Activated T-cell treated with anti-CD3 and anti-CD28 coated beads, Interleukin-2, amount 50 U/mL, for 48 hours (primary cell): ENCODE measurements at places on chromosomes 1 and 21.

DNA sequence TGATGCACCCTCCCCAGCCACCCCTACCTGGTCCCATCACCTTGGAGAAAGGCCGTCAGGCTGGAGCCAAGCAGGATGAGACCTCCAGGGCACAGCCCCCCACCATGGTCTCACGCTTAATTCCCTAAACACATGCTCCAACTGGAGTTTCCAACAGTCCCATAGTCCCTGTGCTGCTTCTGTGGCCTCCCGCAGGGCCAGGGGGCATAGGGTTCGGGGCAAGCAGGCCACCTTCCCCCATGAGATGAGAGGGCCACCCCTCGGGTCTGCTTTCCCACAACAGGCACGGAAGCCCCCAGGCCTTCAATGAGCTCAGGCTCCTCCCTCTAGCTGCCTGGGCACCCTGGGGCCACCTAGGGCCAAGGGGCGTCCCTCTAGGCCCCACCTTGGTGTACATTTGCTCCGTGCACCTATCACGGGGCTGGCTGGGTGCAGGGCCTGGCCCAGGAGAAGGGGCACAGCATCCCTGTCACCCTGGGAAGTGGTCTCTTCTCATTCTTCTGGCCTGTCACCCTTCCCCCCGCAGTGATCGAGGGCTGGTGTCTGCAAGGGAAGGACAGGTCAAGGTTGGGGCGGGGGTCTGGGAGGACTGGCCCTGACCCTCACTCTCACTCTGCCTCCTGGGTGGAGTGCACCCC lies 42.4 kb downstream of the TRIM11 start:
- no peak for DNase-seq

- no peak for DNase-seq
Observed at GRCh38 chr1:3015744-3016143, 5.5 kb upstream of the ACTRT2 start.

DNA sequence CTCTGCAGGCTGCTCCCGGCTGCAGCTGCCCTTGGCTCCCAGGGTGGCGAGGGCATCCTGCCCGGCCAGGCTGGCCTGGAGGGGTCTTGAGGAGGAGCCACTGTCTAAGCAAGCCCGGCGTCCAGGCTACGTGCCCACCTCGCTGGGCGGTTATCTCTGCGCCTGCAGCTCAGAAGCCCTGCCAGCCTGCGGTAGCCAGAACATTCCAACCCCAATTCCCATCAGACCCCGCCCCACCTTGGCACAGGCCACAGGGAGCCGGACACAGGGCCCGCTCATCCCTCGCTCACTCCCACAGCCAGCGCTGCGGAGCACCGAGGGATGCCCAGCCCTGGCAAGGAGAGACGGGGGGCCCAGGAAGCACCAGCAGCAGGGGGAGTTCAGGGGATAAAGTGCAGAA lies 53.9 kb downstream of the MEGF6 start:
- DNase-seq, result no peak

GRCh38 chr1:173474097-173474779 lies 2.9 kb upstream of the PRDX6 start:
- DNase-seq, result no peak

- no peak for DNase-seq
Observed at GRCh38 chr21:29496337-29496736, 197.6 kb downstream of the BACH1 start.

GRCh38 chr1:80417671-80418070 lies 1383.1 kb upstream of the ADGRL2 start:
- DNase-seq, result no peak

GRCh38 chr1:11281518-11282331 lies 8.7 kb downstream of the UBIAD1 start:
- DNase-seq, result no peak

GRCh38 chr1:98839840-98840239 lies 164.8 kb downstream of the PLPPR5 start:
- DNase-seq, result no peak

DNA sequence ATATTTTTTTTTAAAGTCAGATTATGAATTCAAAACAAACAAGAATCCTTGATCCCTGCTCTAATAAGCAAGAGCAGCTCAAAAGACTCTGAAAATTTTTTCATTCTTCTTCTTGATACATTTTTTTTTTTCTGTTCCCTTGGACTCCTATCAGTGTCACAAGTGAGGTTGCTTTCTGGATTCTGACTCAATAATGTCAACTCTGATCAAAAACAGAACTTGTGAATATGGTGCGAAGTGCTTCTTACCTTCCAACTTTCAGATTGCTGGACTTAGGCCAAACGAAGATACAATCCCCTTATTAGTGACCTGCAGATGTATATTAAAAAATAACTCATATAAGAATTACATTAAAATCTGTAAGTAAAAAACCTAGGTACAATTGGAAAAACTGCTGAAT lies 136.1 kb downstream of the GPATCH2 start:
- no peak for DNase-seq

GRCh38 chr1:185843986-185844385 lies 109.8 kb downstream of the HMCN1 start:
- no peak for DNase-seq

GRCh38 chr1:213977486-213977842 lies 10.3 kb upstream of the PROX1 start:
- DNase-seq, result no peak

DNA sequence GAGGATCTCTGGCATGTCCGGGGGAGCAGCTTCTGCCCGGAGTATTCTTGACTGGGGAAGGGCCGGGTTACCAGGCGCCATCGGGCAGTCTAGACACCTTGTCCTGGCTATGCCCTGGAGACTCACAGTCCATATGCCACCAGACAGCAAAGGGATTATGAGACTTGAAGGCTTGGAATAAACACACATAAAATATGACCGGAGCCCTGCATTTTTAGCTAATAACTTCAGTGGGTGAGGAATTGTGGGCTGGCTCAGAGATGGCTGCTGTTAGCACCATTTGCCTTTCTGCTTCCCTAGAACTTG lies 15.5 kb downstream of the NTPCR start:
- no peak for DNase-seq

GRCh38 chr1:7447093-7447492 lies 324.0 kb upstream of the VAMP3 start:
- DNase-seq, result no peak

DNA sequence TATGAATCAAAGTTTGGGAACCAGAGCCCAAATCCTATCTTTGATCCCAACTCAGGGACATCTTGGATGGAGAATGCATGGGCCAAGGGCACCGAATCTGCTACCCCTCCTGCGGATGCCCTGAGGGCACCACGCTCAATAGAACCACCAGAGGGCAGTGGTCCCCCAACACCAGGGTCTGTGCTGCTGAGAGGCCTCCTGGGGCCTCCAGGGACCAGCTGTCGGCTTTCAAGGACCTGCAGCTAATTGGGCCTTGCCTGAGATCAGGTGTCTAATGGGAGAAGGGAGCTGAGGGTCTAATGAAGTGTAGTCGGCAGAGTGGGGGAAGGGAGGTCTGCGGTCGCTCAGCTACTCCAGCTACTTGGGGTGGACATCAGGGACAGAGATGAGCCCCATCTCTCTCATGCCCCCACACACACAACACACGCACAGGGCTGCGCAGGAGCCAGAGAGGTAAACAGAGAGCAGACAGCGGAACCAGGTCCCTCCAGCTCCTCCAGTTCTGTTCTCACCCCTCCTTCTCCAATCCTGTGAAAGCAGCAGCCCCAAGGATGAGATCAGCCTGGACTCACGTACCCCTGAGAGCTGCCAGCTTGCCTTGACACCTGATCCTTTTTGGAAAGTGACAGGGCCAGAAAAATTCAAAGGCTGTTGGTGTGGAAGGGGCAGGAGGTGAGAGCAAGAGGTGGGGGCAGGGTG lies 34.9 kb upstream of the PPP1R15B start:
- DNase-seq, result peak; percentile 82

DNA sequence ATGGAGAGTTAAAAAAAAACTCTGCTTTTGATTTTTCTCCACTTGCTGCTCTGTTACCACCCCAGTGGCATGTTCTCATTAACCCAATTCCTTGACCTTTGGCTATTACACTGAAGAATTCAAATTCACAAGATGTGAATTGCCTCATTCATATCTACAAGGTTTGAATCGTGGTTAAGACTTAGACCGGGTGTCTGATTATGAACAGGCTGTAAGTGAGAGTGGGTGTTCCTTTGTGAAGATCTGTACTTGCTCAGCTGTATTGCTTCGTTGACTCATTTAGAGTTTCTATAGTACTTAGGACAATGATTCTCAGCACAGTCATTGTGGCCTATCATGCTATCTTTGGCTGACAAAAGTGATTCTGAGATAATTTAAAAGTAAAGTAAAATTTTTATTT lies 36.4 kb downstream of the DNM3 start:
- no peak for DNase-seq

DNA sequence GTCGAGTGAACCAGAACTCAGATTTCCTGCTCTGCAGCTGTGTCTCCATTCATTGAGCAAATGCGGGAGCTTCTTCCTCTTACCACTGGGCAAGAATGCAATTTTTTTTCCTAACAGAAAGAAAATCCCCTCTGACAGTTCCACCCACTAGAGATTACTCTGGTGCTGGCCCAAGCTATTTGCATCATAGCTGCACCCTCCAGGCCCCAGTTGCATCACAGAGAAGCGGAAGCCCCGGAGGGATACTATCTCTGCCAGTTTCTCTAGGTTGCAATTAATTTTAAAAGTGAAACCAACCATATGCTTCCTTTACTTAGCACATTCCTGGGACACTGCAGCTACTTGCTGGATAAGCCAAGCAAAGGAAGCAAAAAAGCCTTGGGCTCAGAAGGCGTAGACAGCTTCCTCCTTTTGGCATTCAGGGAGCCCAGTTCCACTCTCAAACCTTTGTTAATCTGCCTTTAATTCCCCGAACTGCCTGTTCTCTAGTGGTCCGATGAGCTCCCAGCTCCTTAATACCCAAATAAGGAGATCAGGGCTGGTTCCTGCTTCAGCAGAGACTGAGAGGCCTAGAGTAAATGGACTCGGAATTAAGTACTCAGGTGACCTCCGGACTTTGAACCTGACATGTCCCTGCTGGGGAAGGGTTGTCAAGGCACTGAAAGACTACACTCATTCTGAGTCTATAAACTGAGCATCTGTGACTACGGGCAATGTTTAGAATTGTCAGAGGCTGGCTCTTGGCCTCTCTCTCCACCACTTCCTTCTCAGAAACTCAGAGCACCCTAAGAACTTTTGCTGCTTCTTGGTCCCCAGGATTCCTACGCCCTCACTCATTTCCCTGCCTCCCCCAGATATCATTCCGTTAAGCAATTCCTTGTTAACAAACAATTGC lies 72.5 kb upstream of the TNFSF18 start:
- no peak for DNase-seq

DNA sequence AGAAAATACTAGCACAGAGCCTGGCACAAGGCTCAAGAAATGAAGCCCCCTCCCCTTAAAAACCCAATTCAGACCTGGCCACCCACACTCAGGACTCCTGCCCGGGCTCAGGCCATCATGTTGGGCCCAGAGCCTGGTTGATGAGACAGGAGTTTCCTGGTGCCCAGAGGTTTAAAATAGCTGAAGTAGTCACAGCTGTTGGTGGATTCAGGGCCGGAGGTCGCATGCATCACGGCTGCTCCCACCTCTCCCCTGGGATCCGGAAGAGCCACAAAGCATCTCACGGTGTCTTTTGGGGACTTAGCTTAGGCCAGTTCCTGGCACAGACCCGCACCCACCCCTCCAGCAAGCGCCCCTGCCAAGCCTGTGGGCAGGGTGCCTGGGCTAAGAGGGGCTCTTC lies 2.6 kb upstream of the PADI2 start:
- no peak for DNase-seq

DNA sequence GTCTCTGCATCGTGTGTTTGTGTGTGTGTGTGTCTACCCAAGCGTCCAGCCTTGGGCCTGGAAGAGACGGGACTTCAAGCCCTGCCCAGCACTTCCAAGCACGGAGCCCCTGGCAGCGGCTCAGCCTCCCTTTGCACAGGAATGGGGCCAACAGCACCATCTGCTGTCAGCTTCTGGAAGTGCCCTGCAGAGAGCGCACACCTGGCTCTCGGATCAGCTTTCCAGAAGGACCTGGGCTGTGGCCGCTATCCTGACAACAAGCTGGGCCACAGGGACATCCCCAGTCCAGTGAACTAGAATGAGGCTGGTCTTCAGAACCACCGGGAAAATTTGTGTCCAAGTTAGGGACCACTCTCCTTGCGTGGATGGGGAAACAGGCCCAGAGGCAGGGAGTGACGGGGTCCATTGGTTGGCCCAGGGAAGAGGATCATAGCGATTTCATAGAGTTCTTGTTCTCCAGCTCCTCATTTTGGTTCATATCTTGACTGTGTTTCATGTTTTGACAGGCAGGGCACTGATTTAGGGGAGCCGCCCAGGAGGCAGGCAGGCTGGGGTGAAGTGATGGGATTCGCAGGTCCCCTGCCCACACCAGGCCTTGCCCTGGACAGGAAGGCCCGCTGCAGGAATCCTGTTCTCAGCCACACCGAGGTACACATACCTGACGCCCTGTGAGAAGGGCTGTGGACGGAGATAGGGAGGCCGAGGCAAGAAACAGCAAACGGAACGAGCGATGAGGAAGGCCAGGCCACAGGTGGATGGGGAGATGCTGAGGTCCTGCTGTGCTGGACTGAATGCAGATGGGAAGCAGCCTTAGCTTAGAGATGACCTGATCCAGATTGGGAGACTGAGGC lies 38.4 kb downstream of the TAS1R2 start:
- peak; percentile 80 for DNase-seq

GRCh38 chr1:25550683-25551310 lies 7.4 kb downstream of the LDLRAP1 start:
- DNase-seq, result no peak

DNA sequence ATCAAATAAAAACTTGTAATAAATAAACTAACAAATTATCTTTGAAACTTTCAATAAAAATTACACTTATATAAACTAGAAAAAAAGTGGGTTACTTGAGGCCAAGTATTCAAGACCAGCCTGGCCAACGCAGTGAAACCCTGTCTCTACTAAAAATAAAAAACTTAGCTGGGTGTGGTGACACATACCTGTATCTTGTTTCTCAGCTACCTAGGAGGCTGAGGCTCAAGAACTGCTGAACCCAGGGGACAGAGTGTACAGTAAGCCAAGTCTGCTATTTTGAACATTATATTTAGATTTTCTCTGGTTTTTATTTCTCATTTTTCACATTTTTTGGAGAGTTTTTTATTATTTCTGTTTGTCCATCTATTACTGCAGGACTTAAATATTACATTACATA lies 1397.6 kb upstream of the B3GALT2 start:
- no peak for DNase-seq

DNA sequence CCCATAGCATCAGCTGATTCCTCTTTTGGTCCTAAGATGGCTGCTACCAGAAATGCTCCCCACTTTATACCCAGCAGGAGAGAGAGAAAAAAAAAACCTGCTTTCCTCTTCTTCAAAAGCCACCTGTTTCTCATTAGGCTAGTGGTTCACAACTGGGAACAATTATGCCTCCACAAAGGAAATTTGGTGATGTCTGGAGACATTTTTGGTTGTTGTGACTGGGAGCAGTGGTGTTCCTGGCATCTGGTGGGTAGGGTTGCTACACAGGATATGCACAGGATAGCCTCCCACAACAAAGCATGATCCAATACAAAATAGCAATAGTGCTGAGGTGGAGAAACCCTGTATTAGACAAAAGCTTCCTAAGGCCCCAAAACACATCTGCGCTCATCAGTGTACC lies 38.5 kb upstream of the SGIP1 start:
- no peak for DNase-seq

GRCh38 chr1:160050619-160051018 lies 18.8 kb upstream of the PIGM start:
- no peak for DNase-seq

GRCh38 chr1:7149080-7149838 lies 364.0 kb downstream of the CAMTA1 start:
- no peak for DNase-seq
